ENCODE measurements at places on chromosomes 3 and 15.

DNA sequence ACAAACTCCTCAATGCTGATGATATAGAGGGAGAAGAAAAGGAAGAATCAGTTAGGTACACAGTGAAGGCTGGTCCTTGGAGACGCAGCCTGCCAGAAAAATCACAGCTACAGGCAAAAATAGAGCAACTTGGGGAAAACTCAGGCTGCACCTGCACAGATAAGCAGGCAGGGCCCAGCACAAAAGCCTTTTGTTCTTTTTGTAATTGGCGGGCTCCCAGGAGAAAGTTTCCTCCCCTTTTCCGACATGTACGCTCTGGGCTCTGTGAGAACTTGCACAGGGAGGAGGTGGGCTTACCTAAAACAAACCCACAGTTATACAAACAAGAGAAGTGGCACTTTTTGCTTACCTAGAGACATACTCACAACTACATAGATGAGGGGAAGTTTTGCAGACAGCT, 813.4 kb upstream of the EPHA6 start:
- DNase-seq: no peak

- DNase-seq: no peak
Observed at GRCh38 chr3:172931746-172932285, 181.3 kb downstream of the ECT2 start.

GRCh38 chr3:185549122-185549521, 3.3 kb downstream of the LIPH start:
- no peak for DNase-seq

GRCh38 chr3:147406028-147406931, at the start of gene ZIC4:
TSS of gene ZIC4 (minus strand) at chr3:147406543. CDS start at chr3:147402797, 3,746 bp downstream.
- DNase-seq: no peak

Measured in stimulated activated CD8-positive, alpha-beta memory T cell treated with anti-CD3 and anti-CD28 coated beads, Interleukin-15, amount 100 ng/mL, for 4 hours (primary cell).